ENCODE measurements at places on chromosomes 4 and X.

DNA sequence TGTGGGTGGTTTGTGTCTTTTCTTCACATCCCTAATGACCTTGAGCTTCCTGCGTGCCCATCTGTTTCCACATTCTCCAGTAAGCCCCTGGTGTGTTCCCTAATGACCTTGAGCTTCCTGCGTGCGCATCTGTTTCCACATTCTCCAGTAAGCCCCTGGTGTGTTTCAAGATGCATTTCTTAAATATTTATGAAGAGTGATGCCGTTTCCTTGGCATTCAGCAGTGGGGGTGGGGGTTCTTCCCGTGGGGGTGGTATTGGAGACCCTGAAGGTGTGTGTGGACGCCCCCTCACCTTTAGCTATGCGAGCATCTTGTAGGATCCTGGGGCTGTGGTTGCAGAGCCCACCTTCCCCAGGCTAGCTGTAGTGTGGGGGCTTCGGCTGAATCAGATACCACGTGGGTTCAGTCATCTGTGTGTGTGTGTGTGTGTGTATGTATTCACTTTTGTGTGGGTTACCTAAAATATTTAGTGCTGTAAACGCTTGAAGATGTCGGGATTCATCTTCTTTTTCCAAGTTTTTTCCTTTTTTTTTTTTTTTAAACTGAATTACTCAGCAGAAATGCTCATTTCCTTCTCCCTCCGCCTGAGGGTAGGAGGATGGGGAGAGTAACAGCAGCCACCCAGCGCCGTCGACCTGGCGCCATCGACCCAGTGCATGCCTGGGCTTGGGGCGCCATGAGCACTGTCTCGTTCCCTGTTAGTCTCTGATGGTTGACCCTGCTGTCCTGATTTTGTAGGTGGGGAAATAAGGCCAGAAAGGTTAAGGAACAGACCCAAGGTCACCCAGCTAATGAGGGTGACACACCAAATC is 9.9 kb downstream of the NSG1 start:
- no peak for DNase-seq

DNA sequence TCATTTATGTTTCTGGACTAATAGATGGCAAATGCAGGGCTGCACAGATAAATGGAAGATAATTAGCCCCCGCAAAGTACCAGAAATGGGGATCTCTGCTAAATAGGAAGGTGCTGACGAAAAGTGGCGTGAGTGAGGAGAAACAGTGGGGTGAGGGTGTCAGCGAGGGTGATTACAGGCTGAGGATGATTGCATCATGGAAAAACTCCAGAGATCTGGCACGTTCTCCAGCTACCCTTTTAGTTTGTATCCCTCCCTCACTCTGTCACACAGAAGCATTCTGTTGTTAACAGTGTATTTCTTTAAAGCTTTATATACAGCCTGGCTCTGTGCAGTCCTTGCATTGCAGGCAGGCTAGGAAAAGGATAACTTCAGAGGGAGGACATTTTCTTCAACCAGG is 309.6 kb upstream of the DDX53 start:
- no peak for DNase-seq

GRCh38 chr4:8079031-8079885 is 79.4 kb downstream of the ABLIM2 start:
- DNase-seq: no peak

DNA sequence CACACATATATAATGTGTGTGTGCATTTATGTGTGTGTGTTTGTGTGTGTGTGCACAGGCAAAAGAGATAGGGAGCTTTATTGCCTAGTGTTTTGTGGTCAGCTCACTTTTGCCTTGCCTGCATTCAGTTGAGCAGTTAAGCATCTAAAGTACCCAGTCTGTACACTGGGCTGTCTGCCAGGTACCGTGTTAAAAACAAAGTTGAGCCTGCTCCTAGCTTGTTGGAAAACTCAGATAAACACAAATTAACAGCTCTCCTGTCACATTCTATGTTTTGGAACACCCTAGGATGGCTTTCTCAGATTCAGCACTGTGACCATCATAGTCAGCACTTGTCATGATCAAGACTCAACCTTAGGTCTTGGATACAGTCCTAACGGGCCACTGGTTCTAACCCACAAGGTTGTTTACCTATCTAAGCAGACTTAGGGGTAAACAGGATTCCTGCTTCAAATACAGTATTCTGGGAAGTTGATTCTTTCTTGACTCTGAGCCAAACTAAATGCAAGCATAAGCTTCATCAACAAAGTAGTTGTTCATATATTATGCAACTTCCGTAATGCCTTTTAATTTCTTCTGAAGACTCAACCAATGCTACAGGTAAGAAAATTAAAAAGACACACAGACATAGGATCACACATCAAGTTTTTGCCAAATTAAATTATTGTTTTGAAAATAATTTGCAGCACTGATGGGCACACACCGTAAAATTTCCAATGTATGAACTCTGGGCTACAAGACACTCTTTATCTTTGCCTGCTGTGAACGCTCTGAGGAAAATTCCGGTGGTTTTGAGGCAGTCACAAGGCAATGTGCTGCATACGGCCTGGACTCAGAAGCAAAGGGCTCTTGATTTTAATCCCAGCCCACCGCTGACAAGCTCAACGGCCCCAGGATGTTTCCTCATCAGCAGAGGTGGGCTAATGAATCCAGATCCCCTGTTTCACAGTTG is 11.3 kb upstream of the CD99 start:
- no peak for DNase-seq

DNA sequence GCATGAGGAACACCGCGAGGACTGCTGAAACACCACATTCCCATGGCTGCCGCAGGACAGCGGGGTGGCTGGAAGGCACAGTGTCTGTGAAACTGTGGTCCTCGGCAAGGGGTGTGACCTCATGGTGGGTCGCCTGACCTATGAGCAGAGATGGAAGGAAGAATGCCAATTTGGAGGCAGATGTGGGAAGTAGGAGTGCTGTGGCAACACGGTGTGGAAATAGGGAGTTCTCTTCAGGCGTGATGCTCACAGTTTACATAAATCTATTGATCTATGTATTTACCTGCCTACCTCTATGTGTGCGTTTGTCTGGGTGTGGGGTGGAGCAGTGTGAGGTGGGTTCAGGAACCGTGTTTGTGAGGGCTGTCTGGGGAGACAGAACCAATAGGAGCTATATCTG is 62.3 kb upstream of the LSM6 start:
- no peak for DNase-seq

DNA sequence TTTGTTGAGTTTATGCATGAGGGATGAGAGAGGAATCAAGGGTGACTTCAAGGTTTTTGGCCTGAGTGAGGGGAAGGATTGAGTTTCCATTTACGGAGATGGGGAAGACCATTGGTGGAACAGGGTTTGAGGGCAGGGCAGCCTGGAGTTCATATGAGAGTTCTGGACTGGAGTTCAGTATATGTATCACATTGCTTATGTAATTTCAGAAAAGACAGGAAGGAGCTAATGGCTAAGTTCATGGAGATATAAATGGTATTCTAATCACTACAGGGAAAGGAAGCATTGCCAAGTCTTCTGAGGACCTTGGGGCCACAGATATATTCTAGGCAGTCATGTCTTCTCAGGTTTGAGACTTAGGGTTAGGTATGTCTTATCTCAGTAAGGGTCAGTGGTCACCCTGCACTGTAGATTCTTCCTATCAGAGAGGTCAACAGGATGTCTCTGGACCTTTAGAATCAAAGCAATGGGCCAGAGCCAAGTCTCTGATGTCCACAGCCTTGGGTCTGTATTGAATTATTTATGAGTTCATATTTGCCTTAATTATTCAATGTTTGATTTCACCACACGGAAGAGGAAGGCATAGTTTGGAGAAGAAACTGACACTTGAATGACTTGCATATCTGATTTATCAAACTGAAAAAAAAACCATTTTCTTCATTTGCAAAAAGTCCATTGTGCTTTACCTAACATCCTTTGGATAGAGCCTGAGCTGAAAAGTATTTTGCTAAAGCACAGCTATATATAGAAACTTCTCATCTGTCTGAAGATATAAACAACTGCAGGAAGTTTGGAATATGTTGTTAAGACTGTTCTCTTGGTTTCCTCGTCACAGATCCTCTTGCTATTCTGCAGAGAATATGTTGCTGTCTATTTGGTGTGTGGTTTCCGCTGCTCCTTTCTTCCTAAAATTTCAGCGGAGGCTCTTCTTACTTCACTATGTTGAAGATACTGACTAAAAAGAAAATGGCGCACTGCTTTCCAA is 139.5 kb downstream of the PDGFRA start:
- DNase-seq: no peak
